ENCODE measurements at places on chromosomes 5 and 9.

- DNase-seq: no peak
Observed at GRCh38 chr5:81422671-81423070, 28.7 kb upstream of the ACOT12 start.

DNA sequence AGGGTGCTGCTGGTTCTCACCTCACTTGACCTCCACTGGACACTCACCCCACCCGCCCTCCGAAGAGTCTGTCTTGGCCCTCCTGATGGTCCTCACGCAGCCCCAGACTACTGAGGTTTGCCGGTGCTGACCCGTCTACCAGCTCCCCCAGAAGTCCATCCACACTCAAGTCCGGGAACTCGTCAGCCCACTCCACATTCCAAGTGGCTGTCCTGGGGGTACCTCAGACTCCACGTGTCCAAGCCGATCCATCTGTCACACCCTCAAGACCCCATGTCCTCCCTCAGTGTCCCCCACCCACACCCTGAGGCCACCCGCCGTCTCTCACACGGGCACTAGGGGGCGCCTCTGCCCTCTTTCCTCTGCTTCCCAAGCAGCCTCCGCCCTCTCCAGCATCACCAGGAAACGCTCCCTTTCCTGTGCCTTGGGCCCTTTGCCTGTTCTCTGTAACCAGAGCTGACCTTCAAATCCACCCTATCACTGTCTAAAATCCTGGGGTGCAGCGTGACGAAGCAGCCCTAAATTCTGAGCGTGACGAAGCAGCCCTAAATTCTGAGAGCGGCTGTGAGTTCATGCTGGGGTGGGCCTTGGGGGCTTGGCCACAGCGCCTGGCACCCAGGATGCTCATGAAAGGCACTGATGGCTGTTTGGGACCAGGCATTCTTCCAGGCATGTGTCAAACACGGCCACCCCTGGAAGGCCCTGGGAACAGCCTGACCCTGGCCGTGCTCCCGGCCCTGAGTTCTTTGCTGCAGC lies 95.7 kb downstream of the KCNT1 start:
- no peak for DNase-seq

DNA sequence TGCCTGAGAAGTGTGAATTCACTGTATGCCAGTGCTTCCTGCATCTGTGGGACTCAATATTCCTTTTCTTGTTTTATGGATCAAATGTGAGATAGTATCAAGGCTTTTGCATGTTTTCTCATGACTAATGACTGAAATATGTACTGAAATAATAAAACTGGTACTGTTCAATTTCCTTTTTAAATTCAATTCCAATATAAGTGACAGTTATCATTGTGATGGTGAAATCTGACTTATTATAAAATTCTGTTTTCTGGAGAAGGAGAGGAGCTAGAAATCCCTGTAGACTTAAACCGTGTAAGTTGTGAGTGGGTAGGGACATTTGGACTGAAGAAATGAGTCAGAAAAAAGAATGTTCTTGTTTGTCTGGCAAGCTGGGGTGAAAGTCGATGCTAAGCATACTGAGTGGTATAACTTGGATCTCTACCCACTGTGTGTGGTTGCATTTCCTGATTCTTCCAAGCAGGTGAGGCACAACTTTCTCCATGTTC lies 245.2 kb downstream of the EFNA5 start:
- no peak for DNase-seq

- no peak for DNase-seq
Observed at GRCh38 chr9:125564631-125565030, 142.4 kb downstream of the MAPKAP1 start.

- DNase-seq: no peak
Observed at GRCh38 chr5:93145019-93145418, 436.0 kb downstream of the NR2F1-AS1 start.

DNA sequence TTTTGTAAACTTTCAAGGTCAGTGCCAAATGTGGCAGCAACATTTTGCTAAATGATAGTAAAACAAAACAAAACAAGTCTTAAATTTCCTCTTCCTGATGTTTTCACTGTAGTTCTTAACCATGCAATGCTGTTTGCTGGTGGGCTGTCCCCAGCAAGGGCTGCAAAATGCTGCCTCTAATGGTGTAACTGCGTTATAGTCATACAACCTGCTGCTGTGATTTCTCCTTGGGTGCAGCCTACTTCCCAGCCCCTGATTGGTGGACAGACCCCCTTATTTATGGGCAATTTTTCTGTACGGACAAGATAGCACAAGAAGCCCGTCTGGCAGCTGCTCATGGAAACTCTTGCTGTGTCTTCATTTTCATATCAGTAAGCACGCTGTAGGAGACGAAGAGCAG lies 26.6 kb upstream of the PIP5K1B start:
- no peak for DNase-seq

- no peak for DNase-seq
Observed at GRCh38 chr9:111095441-111095840, 57.2 kb upstream of the LPAR1 start.

All from ovary (tissue), 10 donors.